ENCODE measurements at places on chromosomes 6 and 20. TPM values are rescaled to one million over a fixed set of nuclear protein-coding genes. Genes with fewer than 3 reads are reported as not detected.

Gene FAM83C
- total RNA-seq: not detected

Gene MLIP
- total RNA-seq: not detected

Gene SLC52A3
- 0.92 TPM for total RNA-seq

Gene SCAF8
- total RNA-seq: 21.5 TPM

Gene DEF6
- 0.06 TPM for total RNA-seq

Gene MUC22
- 0.05 TPM for total RNA-seq

Gene MLN
- not detected for total RNA-seq

Gene MDFI
- total RNA-seq: 0.86 TPM

Gene NXT1
- 69.1 TPM for total RNA-seq

Gene NKAPL
- not detected for total RNA-seq

Gene UNC5CL
- total RNA-seq: 0.20 TPM

Gene TP53TG5
- total RNA-seq: not detected

Gene TBXT
- not detected for total RNA-seq

Gene DYNLT2
- 0.49 TPM for total RNA-seq

Gene BEND6
- total RNA-seq: 0.96 TPM

Gene OTOR
- not detected for total RNA-seq

Gene PRR18
- 0.17 TPM for total RNA-seq

Gene LHFPL5
- total RNA-seq: not detected

Gene RAB5IF
- total RNA-seq: 275 TPM

Gene RHAG
- total RNA-seq: 0.07 TPM

Gene GMEB2
- total RNA-seq: 10.5 TPM

Gene SLC22A2
- total RNA-seq: not detected

Gene C20orf144
- 0.12 TPM for total RNA-seq

Gene NOL4L
- 11.7 TPM for total RNA-seq

Gene OR2H2
- total RNA-seq: not detected

Gene AVP
- total RNA-seq: not detected

Gene ID1
- total RNA-seq: 194 TPM

Gene PSORS1C2
- total RNA-seq: not detected

Gene EYA4
- 11.4 TPM for total RNA-seq

Gene SDCBP2
- 1.1 TPM for total RNA-seq

Gene DDX43
- total RNA-seq: not detected

Gene ABHD16B
- not detected for total RNA-seq

Gene PHACTR1
- total RNA-seq: not detected

Gene ARG1
- total RNA-seq: not detected

Gene NKAIN4
- 10.3 TPM for total RNA-seq

Gene TGM3
- not detected for total RNA-seq

Gene COL11A2
- total RNA-seq: 0.77 TPM

Gene KIAA1755
- 0.14 TPM for total RNA-seq

Gene ASIP
- not detected for total RNA-seq

Gene ZNF512B
- total RNA-seq: 9.7 TPM

Gene PLCB4
- 15.2 TPM for total RNA-seq

Gene CASS4
- 0.09 TPM for total RNA-seq

Gene BTN1A1
- not detected for total RNA-seq

Gene KPNA5
- total RNA-seq: 1.4 TPM

Gene PNPLA1
- total RNA-seq: not detected

Gene BCAS4
- 35.0 TPM for total RNA-seq

Gene ARMH2
- not detected for total RNA-seq

Gene C20orf141
- total RNA-seq: not detected

Measured in A549 treated with CpdA at 1 μM for 4 hours (cell line).